ENCODE measurements at places on chromosomes 12 and 14.

DNA sequence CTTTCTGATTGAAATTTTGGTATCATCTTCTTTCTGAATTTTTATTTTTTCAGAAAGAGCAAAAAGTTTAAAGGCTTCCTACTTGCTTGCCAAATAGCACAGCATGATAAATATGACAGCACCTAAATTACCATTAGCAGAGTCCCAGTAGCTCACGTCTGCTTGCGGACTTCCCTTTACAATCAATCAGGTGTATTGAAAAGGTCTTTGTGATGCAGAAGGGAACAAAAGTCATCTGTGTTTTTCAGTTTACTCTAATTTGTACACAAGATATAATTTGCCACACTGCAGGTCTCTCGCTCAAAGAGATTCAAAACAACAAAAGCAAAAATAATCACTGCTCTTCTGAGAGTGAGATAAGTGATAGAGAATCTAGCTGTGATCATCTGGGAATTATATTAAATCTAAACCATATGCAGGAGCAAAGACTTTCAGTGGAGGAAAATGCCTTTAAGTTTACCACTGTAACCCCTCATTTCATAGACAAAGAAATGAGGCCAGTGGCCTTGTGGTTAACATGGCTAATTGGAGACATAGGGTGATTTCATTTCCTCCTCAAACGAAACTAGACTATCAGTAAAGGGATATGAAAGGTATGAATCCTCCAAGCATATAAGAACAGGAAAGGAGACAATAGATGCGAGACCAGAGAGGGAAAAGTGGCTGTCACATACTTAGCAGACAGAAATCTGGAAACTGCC is 240.8 kb upstream of the TMPO start:
- DNase-seq, result no peak

GRCh38 chr14:98868866-98869265 is 403.1 kb downstream of the BCL11B start:
- no peak for DNase-seq

DNA sequence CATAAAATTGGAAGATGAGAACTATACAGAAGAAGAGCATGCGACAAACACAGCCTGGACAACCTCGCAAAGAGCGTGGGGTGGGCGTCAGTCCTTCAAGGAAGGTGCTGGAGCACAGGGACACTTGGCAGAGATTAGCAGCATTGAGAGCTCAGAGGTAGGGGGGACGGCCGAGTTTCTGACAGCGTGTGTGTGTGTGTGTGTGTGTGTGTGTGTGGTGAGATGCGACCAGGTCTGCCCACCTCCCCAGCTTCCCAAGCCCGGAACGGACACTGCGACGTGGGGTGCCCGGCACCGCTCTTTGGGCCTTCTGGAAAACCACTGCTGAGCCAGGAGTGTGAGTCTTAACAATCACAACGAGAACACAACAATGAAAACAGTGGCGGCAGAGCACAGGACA is 17.9 kb upstream of the FBXO21 start:
- no peak for DNase-seq

- DNase-seq, result no peak
Measured at GRCh38 chr12:68749443-68749842, 3.5 kb downstream of the SLC35E3 start.

GRCh38 chr12:102883204-102883799 is 33.7 kb downstream of the PAH start:
- peak; percentile 80 for DNase-seq

DNA sequence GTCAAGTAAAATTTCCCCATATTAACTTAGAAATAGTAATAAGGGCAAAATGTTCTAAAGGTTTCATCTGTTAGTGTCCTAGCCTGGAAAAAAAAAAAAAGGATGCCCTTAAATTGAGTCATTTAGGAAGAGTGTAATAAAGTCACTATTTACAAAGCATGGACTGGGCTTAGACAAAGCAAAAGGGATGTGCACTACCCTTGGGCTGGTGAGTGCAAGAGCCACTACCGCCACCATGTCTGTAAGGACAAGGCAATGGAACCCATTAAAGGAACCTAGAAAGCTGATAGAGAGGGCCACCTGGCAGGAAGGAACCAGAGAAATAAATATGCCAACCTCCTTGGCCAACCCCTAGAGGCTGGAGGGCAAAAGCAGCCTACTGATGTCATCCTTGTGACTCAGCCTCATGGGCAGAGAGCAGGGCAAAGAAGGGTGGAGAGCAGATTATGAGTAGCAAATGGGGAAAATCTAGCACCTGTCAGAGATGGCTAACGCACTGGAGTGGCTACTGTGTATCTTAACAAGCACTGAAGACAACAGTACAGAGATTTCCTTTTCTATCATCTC is 59.5 kb upstream of the FUT8 start:
- no peak for DNase-seq

- no peak for DNase-seq
Measured at GRCh38 chr12:41799671-41800070, 345.0 kb downstream of the GXYLT1 start.

GRCh38 chr14:67456732-67457131 is 31.8 kb downstream of the TMEM229B start:
- DNase-seq, result no peak

DNA sequence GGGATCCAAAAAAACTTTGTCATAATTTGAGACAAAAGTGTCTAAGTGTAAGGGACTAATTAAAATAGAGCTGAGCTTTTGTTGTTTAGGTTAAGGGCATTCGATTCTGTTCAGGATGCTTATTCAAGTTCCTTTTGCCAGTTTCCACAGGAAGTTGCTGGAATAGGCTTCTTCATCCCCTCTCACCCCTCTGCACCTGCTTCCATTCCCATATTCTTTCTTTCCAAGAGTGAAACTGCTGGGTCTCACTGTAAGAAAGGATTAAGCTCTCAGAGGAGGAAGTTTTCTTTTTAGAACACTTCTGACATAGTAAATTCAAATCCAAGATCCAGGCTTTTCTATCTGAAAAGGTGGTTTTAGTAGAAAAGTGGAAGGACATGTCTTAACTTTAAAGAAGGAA is 61.4 kb downstream of the POLR3B start:
- no peak for DNase-seq

GRCh38 chr14:31229638-31230572 is 22.3 kb upstream of the HECTD1 start:
- peak; percentile 6 for DNase-seq

DNA sequence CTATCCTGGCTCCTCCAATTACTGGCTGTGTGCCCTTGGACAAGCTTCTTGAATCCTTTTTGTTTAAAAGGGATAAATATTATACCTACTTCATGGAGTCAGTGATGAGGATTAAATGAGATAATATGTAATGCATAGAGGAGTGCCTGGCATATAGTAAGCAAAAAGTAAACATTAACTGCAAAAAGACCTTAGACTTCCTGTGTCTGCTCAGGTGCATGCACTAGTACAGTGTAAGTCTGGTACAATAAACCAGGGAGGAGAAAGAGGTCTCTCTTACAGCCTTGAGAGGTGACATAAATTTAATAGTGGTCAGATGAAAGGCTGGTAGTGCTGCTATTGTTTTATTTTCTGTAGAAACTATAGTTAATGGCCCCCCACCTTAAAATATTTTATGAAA is 305.2 kb upstream of the MIS18BP1 start:
- no peak for DNase-seq
